ENCODE measurements at places on chromosomes 16 and 17.

- peak; percentile 48 for DNase-seq
Observed at GRCh38 chr16:78235168-78235800, 135.8 kb downstream of the WWOX start.

DNA sequence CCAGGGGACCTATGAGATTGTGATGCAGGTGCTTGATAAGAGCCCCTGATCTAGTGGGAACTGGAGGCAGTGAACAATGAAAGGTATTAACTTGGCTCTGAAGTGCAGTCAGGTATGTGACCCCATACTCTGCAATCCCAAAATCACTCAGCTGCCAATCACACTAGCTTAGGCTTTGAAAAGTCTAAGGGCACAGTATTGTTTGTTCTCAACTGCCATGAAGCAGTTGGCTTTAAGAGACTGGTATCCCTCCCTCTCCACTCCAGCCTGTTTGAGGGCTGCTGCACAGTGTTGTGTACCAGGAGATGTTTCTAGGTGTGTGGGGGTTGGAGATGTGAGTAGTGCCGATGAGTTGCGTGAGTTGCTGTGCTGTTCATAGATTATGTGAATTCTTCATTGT, 2.4 kb downstream of the YPEL2 start:
- no peak for DNase-seq

DNA sequence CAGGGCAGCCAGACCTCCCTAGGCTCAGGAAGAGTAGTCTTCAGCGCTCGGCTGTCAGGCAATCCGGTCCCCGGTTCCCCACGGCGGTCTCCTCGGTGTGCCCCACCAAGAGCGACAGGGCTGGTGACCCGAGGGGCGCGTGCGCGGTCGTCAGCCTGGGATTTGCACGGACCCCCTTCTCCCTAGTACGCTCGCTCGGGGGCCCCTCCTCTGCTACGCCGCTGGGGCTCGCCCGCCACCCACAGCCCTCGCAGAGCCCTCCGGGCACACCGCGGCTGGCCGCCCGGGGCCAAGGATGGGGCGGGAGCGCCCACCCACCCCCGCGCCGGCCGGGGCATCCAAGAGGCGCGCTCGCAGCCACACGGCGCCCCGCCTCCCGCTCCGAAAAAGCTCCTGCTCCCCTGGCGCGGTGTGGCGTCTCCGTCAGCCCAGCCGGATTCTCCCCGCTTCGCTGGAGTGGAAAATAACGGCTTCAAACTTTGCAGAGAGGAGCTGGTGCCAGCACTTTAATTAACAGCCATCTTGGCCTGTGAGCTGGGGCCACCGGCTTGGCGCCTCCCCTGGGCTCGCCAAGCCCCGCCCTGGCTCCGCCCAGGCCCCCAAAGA, 2.1 kb upstream of the C1QL1 start:
- no peak for DNase-seq

GRCh38 chr17:42525221-42525620, 10.8 kb upstream of the NAGLU start:
- no peak for DNase-seq

GRCh38 chr17:18323007-18323406, 7.9 kb downstream of the SMCR8 start:
- DNase-seq: no peak

GRCh38 chr17:46199379-46199778, 6.2 kb upstream of the KANSL1 start:
- no peak for DNase-seq

DNA sequence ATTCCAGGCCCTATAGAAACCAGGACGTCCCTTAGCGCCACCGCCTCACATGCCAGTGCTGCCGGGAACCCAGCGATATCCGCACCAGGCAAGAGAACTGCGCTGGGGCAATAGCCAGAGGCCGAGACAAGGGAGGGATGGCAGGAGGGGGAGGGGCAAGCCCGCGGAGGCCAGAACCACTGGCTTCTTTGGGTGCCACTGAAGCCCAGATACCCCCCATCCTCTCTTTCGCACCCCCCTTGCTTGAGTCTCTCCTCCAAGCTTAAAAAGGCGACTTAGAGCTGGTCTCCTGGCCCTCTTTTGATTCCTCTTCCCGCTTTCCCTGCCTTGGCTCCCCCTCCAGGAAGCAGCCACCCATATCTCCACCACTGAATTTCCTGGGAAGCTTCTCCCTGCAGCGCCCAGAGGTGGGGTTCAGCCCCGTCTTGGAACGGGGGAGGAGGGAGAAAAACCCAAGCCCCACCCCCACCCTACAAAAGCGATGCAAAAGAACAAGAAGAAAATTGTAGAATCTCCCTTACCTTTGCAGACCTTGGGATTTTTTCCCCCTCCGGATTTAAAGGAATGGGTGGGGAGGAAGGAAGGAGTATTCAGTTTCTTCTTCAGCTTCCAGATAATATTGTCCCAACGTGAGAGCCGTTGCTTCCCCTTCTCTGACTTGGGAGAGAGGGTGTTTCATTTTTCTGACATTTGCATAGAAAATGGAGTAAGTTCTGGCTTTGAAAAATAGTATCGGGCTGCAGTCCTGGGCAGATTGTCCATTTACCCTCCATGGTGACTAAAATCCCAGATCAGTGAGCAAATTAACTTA, 622 bp downstream of the HOXB6 start:
- no peak for DNase-seq

GRCh38 chr17:81839301-81839700, 4.5 kb upstream of the PPP1R27 start:
- DNase-seq: no peak

DNA sequence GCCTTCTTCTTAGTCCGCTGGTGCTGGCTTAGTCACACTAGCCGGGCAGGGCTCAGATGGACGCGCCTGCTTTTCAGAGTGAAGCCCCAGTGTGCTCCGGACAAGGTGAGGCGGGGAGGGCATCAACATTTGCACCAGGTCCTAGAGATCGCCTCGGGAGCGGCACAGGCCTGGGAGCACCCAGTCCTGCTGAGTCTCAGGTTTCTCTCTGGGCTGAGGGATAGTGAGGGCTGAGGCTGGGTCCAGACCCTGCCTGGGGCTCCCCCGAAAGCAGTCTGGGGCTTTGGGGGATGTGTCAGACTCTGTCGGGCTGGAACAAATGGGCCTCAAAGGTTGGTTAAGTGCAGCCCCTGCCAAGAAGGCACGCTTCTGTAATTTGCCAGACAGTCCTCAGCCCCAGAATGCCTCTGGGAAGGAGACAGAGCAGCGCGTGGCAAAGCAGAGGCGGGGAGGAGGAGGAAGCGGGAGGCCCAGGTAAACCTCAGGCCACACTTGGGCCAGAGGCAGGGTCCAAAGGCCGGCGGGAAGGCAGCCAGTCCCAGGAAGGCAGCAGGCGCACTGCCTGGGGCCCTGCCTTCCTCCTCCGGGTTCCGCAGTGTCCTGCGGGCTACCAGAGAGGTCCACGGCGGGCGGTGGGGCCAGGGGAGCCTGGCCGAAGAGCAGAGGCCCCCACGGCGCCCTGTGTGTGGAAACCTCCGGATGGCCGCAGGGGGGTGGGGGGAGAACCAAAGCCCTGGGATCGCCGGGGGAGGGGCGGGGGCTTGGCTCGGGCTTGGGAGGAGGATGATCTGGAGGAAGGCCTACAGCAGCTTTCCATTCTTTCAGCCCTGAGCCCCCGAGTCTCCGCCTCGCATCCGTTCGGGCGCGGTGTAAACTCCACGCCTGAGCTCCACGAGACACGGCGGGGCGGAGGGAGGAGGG, 39.5 kb upstream of the ATP2A3 start:
- no peak for DNase-seq
